RPMI7951 (cell line): ENCODE measurements at places on chromosomes 7 and 10. TPM values are rescaled to one million over a fixed set of nuclear protein-coding genes. Genes with fewer than 3 reads are reported as not detected.

- DNase-seq = no peak
Observed at GRCh38 chr7:24659505-24659904, 86.3 kb downstream of the PALS2 start.

DNA sequence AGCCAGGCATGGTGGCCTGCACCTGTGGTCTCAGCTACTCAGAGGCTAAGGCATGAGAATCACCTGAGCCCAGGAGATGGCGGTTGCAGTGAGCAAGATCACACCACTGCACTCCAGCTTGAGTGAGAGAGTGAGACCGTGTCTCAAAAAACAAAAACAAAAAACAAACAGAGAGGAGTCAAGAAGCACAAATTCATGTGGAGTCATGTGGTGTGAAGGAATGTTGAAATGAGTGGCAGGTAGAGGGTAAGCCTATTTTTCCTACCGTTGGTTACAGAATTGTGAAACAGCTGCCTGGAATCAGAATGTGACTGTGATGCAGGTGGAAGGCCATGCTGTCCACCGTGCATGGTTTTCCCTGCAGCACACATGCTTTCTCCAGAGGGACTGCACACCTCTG is 23.7 kb upstream of the NUB1 start:
- no peak for DNase-seq

DNA sequence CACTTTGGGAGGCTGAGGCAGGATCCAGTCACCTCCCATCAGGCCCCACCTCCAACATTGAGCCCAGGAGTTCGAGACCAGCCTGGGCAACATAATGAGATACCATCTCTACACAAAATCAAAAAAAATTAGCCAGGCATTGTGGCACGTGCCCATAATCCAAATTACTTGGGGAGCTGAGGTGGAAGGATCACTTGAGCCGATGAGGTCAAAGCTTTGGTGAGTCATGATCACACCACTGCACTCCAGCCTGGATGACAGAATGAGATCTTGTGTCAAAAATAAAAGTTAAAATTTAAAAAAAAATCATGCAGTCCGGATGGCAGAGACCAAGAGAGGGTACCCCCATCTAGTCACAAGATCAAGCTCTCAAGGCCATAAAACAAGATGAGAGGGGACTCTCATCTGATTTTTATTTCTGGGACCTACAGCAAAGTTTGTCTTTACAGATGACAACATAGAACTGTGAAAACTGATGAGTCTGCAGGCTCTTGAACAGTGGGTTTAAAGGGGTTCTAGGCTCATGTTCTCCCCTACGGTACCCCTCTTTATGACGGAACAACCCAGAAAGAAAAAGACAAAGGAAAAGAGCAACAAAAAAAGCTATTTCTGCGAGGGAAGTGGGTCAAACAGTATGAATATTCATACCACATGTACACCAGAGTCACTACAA is 28.9 kb upstream of the CREB3L2 start:
- peak; percentile 18 for DNase-seq

Gene NPTX2
- total RNA-seq = 4.8 and 5.5 TPM in 2 replicates

Gene ACTL6B
- not detected in 2 replicates for total RNA-seq

Gene NODAL
- total RNA-seq = not detected in 2 replicates

Gene MAGI2
- 1.1 and 1.4 TPM in 2 replicates for total RNA-seq
